Fibroblast of skin of right quadriceps (primary cell): ENCODE measurements at places on chromosomes 7 and 10.

- no peak for DNase-seq
Observed at GRCh38 chr10:132158823-132159222, 27.9 kb upstream of the DPYSL4 start.

GRCh38 chr7:104978460-104978859 lies 35.5 kb upstream of the KMT2E start:
- no peak for DNase-seq

GRCh38 chr7:133794479-133794878 lies 332.7 kb upstream of the LRGUK start:
- no peak for DNase-seq

DNA sequence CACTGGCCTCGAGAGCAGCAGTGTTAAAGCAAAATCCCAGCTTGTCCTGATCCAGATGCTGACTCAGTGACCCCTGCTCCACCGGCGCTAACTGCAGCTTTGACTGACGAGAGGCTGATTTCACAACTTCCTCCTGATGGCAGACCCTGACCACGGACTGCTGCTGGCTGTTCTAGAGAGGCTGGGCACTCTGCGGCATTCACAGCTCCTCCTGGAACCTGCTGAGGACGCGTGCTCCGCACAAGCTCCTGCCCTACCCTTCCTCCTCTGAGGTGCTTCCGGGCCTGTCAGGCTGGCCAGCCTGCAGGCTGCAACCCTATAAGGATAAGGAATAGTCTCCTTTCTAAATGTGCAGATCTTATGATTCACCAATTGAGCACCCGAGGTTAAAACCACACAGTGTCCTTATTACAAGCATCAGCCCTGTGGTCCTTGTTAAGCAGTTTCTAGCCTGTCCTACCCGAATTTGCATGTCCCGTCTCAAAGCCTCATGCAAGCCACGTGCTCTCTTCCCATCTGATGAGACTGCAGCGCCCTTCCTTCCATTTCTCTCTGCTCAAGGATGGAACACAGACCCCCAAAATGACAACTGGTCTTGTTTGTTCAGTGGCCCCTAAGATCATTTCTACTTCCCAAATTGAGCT lies 35.5 kb upstream of the NCAPG2 start:
- peak; percentile 71 for DNase-seq

DNA sequence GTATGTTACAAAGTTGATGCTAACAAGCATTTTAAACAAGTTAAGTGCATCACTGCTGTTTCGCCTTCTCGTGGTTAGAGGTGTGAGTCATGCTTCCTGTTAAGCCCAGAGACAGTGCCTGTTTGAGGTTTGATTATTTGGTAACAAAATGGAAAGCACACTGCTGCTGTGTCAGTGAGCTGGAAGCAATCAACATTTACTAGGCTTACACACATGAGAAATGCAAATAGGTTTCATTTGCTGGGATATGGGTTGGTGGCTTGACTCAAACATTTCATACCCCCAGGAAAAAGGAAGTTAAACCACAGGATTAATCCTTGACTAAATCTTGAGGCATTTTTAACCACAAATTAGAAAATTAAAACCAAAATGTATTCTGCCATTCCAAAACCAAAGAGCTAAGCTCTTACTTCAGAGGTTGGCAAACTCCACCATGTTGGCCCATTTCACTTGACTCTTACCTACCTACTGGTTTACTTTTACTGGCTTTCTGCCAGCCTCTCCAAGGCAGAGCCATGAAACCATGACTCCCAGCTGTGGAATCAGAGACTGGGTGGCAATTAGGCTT lies 139.2 kb downstream of the ETV1 start:
- peak; percentile 99 for DNase-seq

GRCh38 chr7:113730309-113730955 lies 188.4 kb downstream of the PPP1R3A start:
- peak; percentile 73 for DNase-seq

GRCh38 chr7:101650579-101651081 lies 21.5 kb upstream of the MYL10 start:
- no peak for DNase-seq

DNA sequence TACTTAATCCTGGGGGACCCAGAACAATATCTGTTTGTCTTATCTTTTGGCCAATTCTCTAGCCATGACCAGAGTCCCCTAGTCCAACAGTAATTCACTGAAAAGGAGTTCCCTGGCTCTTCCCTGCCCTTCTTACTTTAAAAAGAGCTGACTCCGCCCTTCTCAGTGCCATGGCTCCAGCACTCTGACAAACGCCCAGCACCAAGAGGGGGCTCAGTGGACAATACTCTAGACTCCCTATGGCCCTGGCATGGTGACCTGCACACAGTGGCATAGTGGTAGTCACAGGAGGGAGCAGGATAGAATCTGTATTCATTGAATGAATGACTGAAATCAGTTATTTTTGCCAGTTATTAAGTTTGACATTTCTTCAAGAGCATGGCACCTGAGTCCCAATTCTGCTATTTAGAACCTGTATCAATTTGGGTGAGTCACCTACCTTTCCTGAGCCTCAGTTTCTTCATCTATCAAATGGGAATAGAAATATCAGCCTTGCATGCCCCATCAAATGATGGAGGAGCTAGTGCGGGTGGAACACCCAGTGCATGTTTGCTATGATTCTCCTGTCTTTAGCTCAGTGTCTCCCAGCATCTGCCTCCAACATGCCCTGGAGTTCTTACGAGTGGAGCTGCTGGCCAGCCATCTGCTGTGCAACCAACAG lies 69.4 kb downstream of the CLEC2L start:
- DNase-seq, result no peak

DNA sequence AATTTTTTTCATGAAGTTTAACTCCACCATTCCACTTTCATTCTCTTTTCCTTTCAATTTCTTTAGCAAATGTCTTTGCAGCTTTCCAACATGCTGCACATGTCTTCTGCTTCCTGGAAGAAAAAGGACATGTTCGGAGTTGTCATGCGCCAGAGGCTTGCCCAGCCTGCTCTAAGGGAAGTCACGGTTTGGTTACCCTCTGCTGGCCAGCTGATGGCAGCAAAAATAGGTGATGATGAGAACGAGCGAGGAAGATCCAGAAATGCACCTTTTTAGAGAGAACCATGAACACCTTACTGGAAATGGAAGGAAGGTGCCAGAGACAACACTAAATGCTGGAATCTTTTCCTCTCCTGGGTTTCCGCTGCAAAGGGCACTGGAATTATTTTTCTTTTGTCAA lies 4.9 kb upstream of the ZSCAN21 start:
- no peak for DNase-seq

DNA sequence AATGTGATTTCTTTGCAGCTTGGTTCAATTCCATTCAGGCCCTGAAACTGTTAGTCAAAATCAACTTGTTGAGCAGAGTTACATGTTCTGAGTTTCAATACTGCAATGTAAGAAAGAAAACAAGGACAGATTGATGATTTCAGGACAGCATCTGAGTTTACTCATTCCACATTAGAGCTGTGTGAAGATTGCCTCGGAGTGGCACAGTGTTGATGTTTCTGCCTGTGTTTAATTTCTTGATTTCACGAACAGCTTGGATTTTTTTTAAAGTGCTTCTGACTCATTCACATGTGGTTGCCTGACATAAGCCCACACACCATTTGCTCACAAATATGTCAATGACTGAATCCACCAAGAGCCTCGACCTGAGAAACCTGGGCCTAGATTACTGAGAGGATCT lies 101.2 kb upstream of the PARD3 start:
- peak; percentile 92 for DNase-seq
